ENCODE measurements at places on chromosomes 1 and 21. TPM values are rescaled to one million over a fixed set of nuclear protein-coding genes. Genes with fewer than 3 reads are reported as not detected.

The PLPPR4 gene
- total RNA-seq = 0.04 TPM

The TBX19 gene
- total RNA-seq = 0.98 TPM

The HSPA6 gene
- 2.6 TPM for total RNA-seq

The RNU1-2 gene
- total RNA-seq = under 0.01 TPM

The SLC44A5 gene
- total RNA-seq = 1.4 TPM

The LGR6 gene
- 0.23 TPM for total RNA-seq

The MRPL24 gene
- total RNA-seq = 271 TPM
